ENCODE measurements at places on chromosomes 3 and 15. TPM values are rescaled to one million over a fixed set of nuclear protein-coding genes. Genes with fewer than 3 reads are reported as not detected.

DNA sequence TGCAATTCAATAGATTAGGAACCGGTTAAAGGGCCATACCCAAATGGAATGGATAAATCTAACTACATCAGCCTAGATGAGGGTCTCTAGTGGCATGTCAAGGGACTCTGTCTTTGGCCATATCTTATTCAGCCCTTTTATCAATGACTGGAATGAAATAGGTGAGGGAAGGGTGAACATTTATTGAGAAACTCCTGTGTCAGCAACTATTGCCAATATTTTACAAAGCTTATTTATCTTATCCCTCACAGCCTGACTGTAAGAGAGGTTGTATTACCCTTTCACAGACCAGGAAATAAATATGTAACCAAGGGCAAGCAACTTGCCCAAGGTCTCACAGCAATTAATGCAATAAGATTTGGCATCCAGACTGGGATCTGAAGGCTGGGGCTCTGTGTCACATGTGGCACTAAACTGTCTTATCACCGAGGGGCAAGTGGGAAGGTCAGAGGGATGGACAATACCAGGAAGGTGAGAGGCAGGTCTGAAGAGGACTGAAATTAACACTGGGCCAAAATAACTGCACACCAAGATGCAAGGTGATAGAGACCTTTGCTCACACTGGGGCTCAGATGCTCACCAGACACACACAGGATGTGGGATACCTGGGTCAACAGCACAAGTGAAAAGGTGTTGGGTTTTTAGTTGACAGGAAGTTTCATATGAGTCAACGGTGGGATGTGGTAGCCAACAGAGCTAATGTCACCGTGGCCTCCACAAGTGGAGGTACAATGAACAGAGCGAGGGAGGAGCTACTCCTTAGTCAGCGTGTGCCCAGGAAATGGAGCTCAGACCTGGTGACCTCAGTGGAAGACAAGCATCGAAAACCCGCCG lies 261.3 kb downstream of the RPLP1 start:
- no peaks in the 10 kb centered on the region for H3K36me3 ChIP-seq
- H3K4me1 ChIP-seq = no peaks in the 10 kb centered on the region
- H3K4me3 ChIP-seq = no peak overlapping the region

- peaks cover 10% of the 10 kb centered on the region for H3K36me3 ChIP-seq
- no peak overlapping the region for H3K4me3 ChIP-seq
- no peak for DNase-seq
- H3K27ac ChIP-seq = peak overlapping the region; percentile 47
Measured at GRCh38 chr3:9078561-9079240, 115.4 kb upstream of the RAD18 start.

DNA sequence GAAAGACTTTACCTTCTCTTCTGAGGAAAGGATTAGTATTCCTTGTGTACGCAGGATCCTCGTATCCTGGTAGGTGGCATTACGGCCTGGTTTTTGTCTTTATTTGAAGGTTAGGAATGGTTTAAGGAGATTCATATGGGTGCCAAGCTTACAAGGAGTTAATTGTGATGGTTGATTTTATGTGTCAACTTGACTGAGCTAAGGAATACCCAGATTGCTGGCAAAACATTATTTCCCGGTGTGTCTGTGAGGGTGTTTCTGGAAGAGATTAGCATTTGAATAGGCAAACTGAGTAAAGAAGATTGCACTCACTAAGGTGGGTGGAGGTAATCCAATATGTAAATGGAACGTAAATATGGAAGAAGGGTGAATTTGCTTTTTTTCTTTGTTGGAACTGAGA lies 44.4 kb upstream of the ABI3BP start:
- no peak for DNase-seq
- no peaks in the 10 kb centered on the region for H3K27me3 ChIP-seq
- no peak overlapping the region for H3K27ac ChIP-seq
- no peaks in the 10 kb centered on the region for H3K36me3 ChIP-seq

GRCh38 chr3:66381626-66382025 lies 119.2 kb downstream of the LRIG1 start:
- H3K36me3 ChIP-seq = peaks cover 55% of the 10 kb centered on the region
- H3K27ac ChIP-seq = no peak overlapping the region
- DNase-seq = no peak
- no peaks in the 10 kb centered on the region for H3K4me1 ChIP-seq

GRCh38 chr3:78858174-78858573 lies 909.6 kb downstream of the ROBO1 start:
- H3K4me3 ChIP-seq = no peak overlapping the region
- no peaks in the 10 kb centered on the region for H3K27me3 ChIP-seq
- H3K27ac ChIP-seq = no peak overlapping the region
- peaks cover 21% of the 10 kb centered on the region for H3K4me1 ChIP-seq

GRCh38 chr3:183517607-183518006 lies 37.9 kb downstream of the KLHL6 start:
- no peaks in the 10 kb centered on the region for H3K27me3 ChIP-seq

DNA sequence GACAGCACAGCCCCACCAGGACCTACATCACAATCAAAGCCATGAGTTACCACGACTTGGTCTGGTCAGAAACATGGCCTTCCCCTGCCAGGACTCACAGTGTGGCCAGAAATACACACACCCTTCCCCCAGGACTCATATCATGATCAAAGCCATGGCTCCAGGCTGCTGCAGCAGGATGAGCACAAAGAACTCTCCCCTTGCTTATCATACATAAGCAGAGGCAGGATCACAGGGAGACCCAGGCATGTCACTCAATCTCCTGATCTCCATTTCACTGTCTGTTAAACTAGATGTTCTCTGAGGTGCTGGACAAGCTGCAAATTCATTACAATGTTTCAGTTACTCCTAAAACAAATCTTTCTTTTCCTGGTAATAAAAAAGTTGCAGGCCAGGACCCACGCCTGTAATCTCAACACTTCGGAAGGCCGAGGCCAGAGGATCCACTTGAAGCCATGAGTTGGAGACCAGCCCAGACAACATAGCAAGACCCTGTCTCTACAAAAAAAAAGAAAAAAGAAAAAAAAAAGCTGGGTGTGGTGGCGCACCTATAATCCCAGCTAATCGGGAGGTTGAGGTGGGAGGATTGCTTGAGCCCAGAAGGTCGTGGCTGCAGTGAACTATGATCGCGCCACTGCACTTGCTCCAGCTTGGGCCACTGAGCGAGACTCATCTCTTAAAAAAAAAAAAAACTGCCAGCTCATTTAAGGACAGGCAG lies 1.2 kb downstream of the PFKFB4 start:
- H3K4me3 ChIP-seq = peak overlapping the region; percentile 87
- H3K4me1 ChIP-seq = peaks cover 47% of the 10 kb centered on the region
- H3K27ac ChIP-seq = peak overlapping the region; percentile 91
- no peaks in the 10 kb centered on the region for H3K27me3 ChIP-seq
- H3K36me3 ChIP-seq = peaks cover 4% of the 10 kb centered on the region

DNA sequence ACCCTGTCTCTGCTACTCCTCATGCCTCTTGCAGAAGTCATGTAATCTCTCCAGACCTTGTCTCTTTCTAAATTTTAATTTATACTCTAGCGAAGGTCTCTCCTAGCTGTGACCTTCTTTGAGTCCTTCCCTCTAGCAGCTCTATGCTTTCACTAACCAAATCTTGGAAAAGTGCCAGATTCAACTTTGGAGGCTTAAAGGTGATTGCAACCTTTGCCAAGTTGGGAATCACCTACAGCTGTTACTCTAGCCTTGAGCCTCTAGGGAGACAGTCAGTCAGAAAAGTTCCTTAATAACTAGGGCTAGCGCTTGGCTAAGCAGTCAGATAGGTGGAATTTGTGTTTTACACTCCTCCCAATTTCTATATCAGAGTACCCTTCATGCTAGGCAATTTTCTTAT lies 46.1 kb upstream of the ABI3BP start:
- DNase-seq = no peak
- peaks cover 9% of the 10 kb centered on the region for H3K4me1 ChIP-seq
- no peak overlapping the region for H3K4me3 ChIP-seq
- no peaks in the 10 kb centered on the region for H3K27me3 ChIP-seq

Gene SOX14
- not detected for total RNA-seq
